ENCODE measurements at places on chromosomes 5 and 9. TPM values are rescaled to one million over a fixed set of nuclear protein-coding genes. Genes with fewer than 3 reads are reported as not detected.

Gene TRAF1
- 4.1 TPM for total RNA-seq

Gene CYSRT1
- total RNA-seq: 1.4 TPM

Gene PFN3
- not detected for total RNA-seq

Gene CDH12
- total RNA-seq: 4.8 TPM

Gene SOHLH1
- total RNA-seq: not detected

Gene WHRN
- 2.0 TPM for total RNA-seq

Gene PCDHGA12
- total RNA-seq: 3.9 TPM

Gene HCN1
- total RNA-seq: 0.59 TPM

Gene RAB14
- 50.6 TPM for total RNA-seq

Gene VCAN
- total RNA-seq: 396 TPM

Gene PCDHA8
- total RNA-seq: 0.10 TPM

Gene ABO
- total RNA-seq: 0.39 TPM

Gene COL23A1
- 4.6 TPM for total RNA-seq

Gene MARCOL
- total RNA-seq: not detected

Gene PGM5
- 13.8 TPM for total RNA-seq

Gene GPX3
- total RNA-seq: 31.1 TPM

Gene IFNE
- total RNA-seq: not detected

Gene LCN9
- not detected for total RNA-seq

Gene OLFML2A
- total RNA-seq: 49.1 TPM

Measured in skin of body (tissue), 3 donors.